HAP-1 (cell line): ENCODE measurements at places on chromosomes 16 and 17.
A peak's percentile ranks its signal among the peaks of the same experiment; 100 is the strongest.

GRCh38 chr17:30476726-30477082, 504 bp upstream of the GOSR1 start:
- no peak for DNase-seq

DNA sequence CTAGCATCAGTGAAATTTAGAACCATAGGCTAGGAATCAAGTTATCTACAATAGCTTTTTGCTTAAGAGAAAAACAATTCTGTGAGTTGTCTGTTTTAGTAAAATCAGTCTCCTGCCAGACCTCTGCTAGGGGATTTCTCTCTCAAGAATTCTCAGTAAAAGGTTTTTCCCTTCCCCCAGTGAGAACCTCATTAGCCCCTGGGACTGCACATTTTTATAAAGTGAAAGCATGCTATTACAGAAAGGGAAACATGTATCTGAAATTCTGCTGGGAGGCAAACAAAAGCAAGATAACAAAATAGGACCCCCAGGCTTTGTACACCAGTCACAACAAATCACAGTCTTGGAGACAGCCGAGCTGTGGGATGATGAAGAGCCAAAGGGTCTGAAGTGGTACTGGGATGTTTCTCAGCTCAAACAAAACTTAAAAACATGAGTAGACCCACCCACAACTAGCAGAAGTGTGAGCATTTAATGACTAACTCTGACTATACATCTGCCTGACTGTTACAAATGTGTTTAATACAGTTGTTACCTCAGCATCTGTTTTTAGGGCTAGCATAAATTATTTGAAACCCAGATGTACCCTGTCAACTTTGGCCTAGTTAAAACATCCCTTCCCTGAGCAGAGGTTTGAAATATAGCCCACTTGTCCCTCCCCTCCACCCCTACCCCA, 20.0 kb upstream of the GLG1 start:
- no peak for DNase-seq

DNA sequence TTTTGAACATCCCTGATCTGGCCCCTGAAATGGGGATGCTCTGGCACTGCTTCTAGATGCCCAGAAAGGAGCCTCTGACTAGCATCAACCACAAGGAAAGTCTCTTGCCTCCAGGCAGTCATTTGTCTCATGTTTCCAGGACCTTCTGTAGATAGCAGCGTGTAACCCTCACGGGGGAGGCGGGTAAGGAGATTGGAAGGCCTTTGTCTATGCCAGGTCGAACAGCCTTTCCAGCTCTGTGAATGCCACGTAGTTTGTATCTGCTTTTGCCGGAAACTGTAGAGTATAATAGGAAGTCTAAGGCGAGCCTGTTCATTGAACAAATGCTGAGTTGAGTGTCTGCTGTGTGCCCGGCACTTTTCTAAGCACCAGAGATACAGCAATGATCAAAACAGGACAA, 43.9 kb upstream of the AQP8 start:
- no peak for DNase-seq

- DNase-seq: peak; percentile 13
Observed at GRCh38 chr17:66430846-66431795, 128.7 kb downstream of the PRKCA start.

GRCh38 chr17:41267711-41268110, 2.5 kb downstream of the KRTAP9-6 start:
- no peak for DNase-seq
